T-helper 17 cell (primary cell): ENCODE measurements at places on chromosomes 11 and 22. TPM values are rescaled to one million over a fixed set of nuclear protein-coding genes. Genes with fewer than 3 reads are reported as not detected.

The CLDN5 gene
- total RNA-seq, result 0.87 TPM

The MPZL3 gene
- 26.4 TPM for total RNA-seq

- no peak for DNase-seq
Observed at GRCh38 chr22:35472488-35472887, 68.1 kb upstream of the RASD2 start.

GRCh38 chr11:93059117-93059957 is 89.9 kb downstream of the MTNR1B start:
- DNase-seq, result no peak

DNA sequence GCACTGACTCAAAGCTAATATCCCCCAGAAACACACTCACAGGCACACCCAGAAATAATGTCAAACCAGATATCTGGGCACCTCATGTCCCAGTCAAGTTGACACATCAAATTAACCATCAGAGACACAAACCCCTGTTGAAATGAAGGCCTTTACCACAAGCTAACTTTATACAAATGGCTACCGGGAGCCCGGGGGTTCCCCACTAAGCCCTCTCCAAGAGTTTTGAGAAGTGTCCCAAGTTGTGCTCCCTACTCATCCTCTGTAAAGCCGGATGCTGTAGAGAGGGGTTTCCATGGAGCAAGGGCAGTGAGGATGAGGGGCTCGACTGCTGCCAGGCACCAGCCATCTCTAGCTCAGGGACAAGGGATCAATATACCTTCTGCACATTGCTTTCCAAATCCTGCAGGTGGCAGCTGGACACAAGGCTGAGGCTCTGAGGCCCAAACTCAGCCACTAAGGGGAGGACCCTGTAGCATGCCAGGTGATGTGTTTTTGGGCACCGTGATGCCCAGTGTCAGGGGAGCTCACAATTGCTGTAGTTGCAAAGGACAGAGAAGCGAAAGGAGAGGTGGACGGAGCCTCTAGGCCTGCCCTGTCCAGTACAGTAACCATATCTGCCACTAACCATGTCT is 145.7 kb downstream of the TTC17 start:
- DNase-seq, result no peak

GRCh38 chr11:75196426-75196825 is 44.1 kb upstream of the TPBGL start:
- DNase-seq, result no peak

GRCh38 chr11:72798361-72798760 is 4.5 kb upstream of the STARD10 start:
- no peak for DNase-seq
